ENCODE measurements at places on chromosomes 4 and X. TPM values are rescaled to one million over a fixed set of nuclear protein-coding genes. Genes with fewer than 3 reads are reported as not detected.

ARMCX1 gene
- 28.1 TPM for total RNA-seq

ADH1C gene
- not detected for total RNA-seq

SOX3 gene
- not detected for total RNA-seq

BTC gene
- total RNA-seq: 15.3 TPM

F8 gene
- total RNA-seq: 4.7 TPM

CENPVL2 gene
- total RNA-seq: not detected
